Activated CD8-positive, alpha-beta memory T cell treated with anti-CD3 and anti-CD28 coated beads, Interleukin-2, amount 50 U/mL, for 48 hours (primary cell): ENCODE measurements at places on chromosomes 7 and 10.

DNA sequence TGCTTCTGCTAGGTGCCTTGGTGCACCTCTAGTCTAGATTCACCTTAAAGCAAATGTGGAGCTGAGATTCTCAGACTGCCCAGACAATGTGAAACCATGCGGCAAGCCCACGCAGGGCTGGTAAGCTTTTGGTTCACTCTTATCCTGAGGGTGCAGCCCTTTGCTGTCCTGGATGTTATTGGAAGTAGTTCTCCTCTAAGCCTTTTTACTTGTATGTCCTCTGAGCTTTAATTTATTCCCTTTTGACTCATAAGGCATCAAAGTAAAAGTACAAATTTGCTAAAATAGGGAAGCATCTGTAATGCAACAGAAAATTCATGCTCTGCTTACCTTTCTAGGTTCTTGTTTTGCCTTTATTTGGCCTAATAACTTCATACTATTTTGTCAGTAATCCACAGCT lies 186.8 kb downstream of the MACC1 start:
- DNase-seq, result no peak

DNA sequence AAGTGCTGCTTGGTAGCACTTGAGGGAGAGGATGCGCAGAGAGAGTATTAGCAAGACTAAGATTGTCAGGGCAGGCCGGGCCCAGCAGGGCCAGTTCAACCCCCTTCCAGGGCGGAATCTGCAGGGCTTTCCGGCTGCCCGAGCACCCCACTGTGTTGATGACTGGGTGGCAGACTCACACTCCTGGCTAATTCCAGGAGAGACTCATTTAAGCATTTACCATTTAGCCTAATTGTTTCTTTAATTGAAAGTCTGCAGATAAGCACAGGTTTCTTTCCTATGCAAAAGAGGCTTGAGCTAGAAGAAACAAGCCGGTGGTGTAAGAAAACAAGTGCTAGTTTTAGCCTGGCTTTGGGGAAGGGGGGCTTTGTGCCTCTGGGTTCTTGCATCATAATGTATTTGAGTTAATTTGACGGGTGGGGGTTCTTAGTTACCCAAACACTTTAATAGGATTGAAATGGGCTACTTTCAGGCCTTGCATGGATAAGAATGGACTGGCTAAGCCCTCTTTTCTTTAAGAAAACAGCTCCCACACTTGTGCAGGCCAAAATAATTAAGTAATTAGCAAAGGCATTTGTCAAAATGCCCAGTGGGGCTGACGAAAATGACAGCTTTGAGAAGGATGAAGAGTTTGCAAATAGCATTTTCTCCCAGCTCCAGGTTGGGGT lies 201.3 kb downstream of the MYOF start:
- no peak for DNase-seq

DNA sequence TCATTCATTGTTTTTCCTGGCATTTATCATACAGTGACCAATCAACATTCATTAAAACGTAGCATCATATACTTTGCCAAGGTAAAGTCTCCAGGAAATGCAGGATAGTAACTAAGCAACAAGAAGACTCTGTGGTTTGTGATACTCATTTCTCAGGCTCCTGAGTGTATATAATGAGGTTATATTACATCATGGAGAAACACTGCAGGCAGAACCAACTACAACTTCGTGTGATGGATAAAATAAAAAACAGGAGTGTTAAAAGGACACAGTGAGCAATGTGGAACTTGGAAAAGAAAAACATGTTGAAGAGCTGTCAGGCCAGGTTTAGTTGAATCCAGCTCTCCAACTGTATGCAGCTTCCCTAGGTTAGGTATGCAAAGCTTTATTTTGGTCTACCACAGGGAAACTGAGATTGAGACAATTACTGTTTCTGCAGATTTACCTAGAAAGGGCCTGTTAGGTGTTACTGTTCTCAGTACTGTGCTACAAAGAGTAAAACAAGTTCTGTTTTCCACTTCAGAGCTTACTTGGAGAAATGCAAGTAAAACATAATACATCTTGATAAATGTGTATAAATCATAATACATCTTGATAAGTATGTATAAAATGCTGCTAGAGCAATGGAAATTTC lies 7.8 kb upstream of the CCNY start:
- DNase-seq, result peak; percentile 12

DNA sequence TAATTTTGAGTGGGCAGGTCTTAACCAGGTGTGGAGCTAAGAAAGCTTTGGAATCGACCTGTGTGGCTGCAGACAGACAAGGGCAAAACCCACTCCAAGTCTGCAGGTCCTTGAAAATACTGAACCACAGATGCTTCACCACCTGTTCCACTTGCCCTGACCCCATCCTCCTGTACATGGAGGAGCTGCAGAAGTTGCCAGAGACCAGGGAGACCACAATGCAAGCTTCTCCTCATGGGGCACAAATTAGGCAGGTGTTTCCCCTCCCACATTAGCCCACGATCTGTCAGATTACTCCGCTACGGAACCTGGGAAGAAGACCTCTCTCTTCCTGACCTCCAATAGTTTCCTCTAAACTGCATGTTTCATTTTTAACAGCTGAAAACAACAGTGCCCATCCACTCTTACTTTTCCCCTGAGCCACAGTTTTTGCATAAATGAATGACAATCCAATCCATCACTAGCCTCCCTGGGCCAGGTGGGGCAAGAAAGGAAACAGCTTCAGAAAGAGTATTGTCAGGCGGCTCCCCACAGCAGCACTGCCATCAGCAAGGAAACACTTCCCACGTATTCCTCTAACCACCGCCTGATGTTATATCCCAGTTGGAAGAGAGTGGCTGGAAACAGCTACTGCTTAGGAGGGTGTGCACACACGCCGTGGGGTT lies 141.6 kb downstream of the PRKAG2 start:
- no peak for DNase-seq

- peak; percentile 85 for DNase-seq
Measured at GRCh38 chr10:69914398-69915214, 112.9 kb downstream of the COL13A1 start.

GRCh38 chr10:69071610-69072009 lies 16.3 kb upstream of the SRGN start:
- no peak for DNase-seq

GRCh38 chr10:122122493-122122892 lies 133.5 kb downstream of the TACC2 start:
- DNase-seq, result no peak

- DNase-seq, result no peak
Measured at GRCh38 chr10:17174626-17175025, 26.8 kb downstream of the TRDMT1 start.

DNA sequence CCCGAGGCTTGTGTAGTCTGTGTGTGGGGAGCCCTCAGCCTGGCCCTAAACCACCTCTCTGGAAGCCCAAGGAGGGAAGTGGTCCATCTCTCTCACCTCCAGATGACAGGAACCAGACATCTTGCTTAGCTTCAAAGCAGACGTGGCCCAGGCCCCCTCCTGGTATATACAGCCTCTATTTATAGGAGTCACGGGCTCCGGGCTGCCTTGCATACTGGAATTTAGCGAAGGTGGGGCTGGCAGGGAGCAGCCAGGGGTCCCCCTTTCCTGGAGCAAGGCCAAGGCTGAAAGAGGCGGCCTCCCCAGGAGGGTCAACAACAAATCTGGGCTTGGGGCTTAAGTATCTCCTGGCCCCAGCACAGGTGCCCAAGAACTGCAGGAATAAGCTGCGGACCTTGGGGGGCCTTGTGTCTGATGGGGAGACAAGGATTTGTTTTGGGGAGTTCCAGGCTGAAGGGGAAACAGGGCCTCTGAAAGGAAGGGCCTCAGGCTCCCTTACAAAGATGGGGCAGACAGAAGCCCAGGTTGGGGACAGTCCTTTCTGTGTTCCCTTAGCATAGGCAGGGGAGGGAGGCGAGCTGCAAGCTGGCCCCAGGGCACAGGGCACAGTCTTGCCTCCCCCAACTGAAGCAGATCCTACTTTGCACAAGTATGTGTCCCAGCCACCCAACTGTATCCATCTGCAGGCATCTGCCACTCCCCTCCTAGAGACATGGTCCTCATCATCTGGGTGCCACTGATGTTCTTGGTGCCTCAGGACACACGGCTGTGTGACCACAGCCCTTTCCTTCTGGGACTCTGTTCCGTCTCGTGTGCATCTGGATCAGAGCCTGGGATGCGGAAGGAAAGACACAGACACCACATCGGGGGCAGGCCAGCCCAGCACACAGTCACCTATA lies 11.9 kb downstream of the ZCCHC24 start:
- no peak for DNase-seq

DNA sequence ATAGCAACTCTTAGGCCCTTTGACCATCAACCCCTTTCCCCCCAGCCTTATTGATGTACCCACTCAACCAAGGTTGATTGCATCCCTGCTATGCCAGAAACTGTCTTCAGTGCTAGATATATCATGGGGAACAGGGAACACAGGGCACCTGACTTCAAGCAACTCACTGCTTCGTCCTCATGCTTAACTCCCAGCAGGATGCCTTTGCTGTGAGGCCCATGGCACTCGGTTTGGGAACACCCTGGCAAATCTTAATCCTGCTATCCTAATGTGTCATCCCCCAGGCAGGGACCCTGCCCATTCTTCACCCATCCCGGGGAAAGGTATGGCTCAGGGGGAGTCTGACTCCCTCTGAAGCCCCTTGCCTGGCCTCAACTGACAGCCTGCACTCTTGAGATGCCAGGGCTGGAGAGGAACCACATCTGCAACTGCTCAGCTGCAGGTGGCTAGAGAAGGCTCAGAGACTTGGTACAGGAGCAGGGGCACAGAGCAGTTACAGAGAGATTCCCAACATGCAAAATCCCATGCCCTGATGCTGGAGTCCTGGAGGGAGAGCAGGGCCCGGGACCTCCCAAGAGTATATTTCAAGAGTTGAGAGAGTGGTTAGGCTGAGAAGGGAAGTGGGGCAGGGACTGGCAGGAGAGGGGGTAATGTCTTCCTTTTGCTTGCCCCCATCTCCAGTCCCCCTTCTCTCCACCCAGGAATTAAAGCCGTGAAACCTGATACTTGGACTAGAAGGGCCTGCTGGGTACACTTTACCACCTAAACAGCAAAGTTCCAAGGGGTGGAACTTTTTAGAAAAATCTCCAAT lies 2.4 kb upstream of the UNC5B start:
- peak; percentile 45 for DNase-seq

DNA sequence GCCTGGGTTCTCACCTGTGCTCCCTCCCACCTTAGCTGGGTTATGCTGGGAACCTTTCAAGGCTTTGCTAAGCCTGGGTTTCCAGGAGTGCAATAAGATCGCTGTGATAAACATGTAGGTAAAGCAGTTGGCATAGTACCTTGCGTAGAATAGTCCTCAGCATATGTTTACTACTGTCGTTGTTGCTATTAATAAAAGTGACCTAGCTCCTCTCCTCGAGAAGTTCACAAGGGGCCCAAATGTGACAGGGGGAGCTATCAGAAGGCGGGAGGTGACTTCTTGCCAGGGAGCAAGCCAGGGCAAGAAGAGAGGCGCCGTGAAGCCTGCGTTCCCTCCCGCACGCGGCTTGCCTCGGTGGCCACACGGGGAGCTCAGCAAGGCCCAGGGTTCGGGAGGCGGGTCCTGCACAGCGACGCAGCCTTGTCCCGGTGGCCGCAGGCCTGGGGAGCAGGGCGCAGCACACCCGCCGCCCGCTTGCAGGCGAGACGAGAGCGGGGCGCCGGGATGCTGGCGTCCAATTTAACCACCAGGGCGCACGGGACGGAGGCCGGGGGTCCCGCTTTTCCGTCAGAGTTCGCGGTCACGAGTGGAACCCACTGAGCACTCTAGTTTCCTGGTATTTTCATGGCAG lies 106.2 kb downstream of the SNX10 start:
- DNase-seq, result no peak

- DNase-seq, result no peak
Measured at GRCh38 chr7:128456255-128456725, 612 bp downstream of the HILPDA start.

GRCh38 chr10:97335188-97335619 lies 675 bp upstream of the FRAT2 start:
- DNase-seq, result peak; percentile 61

DNA sequence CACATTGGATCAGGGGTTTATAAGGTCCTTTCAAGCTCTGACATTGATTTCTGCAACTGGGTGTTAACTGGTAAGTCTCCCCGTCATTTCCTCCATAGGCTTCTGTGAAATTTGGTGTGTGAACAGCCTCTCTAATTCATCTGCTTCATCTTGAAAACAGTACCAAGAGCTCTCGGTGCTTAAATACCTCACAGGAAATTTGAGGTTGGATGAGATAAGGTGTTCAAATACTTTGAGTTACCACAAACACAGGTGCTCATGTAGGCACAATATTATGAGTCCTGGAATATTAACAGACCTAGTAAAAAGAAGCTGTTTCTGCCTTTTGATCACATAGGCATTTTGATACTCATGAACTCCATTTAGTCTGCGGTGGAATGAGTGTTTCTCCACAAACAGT lies 85.2 kb downstream of the RTKN2 start:
- no peak for DNase-seq

GRCh38 chr10:79274279-79275104 lies 72.8 kb upstream of the PPIF start:
- DNase-seq, result no peak

DNA sequence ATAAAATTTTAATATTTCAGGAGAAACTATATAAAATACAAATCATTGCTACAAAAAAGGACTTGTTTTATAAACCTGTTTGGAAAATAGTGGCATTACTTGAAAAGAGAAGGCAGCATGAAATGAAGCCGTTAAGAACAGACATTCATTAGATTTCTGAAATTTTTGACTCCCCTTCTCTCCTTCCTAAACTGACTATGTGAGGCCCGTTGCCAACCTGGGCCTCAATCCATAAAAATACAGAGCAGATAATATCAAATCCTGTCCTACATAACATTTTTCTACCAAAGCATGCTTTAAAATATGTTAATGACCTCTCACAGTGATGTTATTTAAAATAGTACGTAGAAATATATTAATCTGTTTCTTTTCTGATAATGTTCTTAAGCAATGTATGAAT lies 34.5 kb upstream of the ING3 start:
- DNase-seq, result no peak

GRCh38 chr10:86756511-86757112 lies at the start of gene BMPR1A:
Gene BMPR1A (plus strand): TSS chr10:86756619. CDS start chr10:86876019, 119,400 bp downstream.
- DNase-seq, result no peak

- DNase-seq, result no peak
Measured at GRCh38 chr7:101402081-101402779, 39.6 kb downstream of the COL26A1 start.
